ENCODE measurements at places on chromosomes 6 and 20. TPM values are rescaled to one million over a fixed set of nuclear protein-coding genes. Genes with fewer than 3 reads are reported as not detected.

GRCh38 chr20:40339661-40340449, 349.2 kb downstream of the MAFB start:
- no peak for DNase-seq

GRCh38 chr6:155517294-155517693, 61.7 kb upstream of the NOX3 start:
- DNase-seq = peak; percentile 32

- no peak for DNase-seq
Measured at GRCh38 chr6:16305788-16306187, 67.4 kb downstream of the GMPR start.

- no peak for DNase-seq
Measured at GRCh38 chr20:33418033-33418432, 16.7 kb upstream of the CDK5RAP1 start.

GRCh38 chr6:77180326-77180725, 283.0 kb downstream of the HTR1B start:
- no peak for DNase-seq

DNA sequence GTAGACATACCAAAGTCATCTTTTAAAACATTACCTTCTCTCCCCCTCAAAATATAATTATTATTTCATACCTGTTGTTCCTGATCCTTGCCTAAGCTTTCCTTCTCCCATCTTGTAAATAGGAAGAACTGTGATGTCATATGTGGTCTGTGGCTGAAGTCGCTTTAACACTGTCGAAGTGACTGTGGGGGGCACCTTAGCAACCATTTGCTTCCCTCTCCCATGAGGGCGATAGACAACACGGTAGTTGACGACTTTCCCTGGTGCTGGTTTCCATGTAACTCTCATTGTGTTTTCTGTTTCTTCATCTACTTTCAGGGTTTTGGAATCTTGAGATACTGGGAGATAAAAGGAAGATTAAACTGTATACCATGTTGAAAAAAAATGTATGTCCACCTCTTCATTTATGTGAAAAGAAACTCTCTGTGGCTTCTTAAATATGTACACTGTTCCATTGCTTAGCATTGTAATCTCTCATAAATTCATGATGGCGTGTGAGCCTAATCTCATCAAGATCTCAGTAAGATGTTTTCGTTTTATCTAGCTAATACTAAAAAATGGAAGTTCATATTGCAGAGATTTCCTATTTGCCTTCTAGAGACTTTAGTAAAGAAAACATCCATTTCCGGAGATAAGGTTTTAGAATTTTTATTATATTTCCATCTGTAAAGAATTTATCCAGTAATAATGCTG, 49.5 kb downstream of the COL12A1 start:
- no peak for DNase-seq

DNA sequence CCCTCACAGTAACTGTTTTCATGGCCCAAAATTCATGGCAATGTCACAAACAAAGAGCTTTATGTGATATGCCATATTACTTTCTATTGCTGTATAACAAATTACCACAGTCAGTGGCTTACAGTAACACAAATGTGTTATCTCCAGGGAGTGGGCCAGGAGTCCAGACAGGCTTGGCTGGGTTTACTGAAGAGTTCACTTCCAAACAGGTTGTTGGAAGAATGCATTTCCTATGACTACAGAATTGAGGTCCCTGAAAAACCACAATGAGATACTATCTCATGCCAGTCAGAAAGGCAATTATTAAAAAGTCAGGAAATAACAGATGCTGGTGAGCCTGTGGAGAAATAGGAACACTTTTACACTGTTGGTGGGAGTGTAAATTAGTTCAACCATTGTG, 431.9 kb downstream of the PKHD1 start:
- peak; percentile 91 for DNase-seq

DNA sequence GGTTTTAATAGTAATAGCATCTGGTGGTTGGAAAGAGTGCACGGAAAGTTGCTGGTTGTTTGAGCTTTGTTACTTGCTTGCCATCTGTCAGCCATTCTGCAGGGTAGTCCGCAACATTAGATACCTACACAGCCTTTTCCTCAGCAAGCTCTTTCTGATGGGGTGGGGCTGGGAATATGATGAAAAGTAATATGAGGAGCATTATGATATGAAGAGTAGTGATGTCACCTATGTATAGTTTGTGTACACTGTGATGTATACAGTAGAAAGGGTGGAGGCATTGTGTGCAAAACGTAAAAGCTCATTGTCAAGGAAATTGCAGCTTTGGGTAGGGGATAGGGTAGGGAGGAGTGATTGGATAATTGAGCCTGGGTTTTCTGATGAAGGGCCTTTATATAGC, 16.1 kb downstream of the SCAF8 start:
- no peak for DNase-seq

- DNase-seq = no peak
Measured at GRCh38 chr20:5327356-5327755, 10.6 kb upstream of the PROKR2 start.

- DNase-seq = no peak
Measured at GRCh38 chr6:136474241-136474640, 76.0 kb downstream of the MAP7 start.

DNA sequence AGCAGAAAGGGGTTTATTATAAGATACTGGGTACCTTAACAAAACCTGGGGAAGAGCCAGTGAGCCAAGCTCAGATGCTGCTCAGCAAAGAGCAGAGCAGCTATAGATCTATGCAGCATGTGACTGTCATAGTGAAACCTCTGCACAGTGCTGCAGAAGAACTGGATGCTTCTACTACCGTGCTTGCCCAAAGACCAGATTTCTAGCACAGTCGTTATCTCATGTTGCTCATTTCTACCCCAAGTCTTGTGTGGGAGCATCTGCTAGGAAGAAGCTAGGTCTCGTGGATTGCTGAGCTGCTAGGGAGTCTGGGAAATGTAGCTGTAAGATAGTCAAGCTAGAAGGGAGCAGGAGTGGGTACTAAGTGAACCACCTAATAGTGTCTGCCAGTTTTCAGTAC, 31.7 kb upstream of the GNRH2 start:
- DNase-seq = no peak

GRCh38 chr6:138339024-138339423, 38.7 kb upstream of the SMIM28 start:
- no peak for DNase-seq

GRCh38 chr6:160005861-160006540, 37.1 kb downstream of the IGF2R start:
- DNase-seq = no peak

GRCh38 chr6:10513544-10513943, 7.6 kb upstream of the GCNT2 start:
- no peak for DNase-seq

GRCh38 chr6:167124753-167125152, 1.9 kb downstream of the CCR6 start:
- no peak for DNase-seq

GRCh38 chr6:112086744-112087135, 542 bp downstream of the TUBE1 start:
- peak; percentile 61 for DNase-seq

GRCh38 chr6:155187994-155188706, 75.7 kb upstream of the CLDN20 start:
- DNase-seq = peak; percentile 81

DNA sequence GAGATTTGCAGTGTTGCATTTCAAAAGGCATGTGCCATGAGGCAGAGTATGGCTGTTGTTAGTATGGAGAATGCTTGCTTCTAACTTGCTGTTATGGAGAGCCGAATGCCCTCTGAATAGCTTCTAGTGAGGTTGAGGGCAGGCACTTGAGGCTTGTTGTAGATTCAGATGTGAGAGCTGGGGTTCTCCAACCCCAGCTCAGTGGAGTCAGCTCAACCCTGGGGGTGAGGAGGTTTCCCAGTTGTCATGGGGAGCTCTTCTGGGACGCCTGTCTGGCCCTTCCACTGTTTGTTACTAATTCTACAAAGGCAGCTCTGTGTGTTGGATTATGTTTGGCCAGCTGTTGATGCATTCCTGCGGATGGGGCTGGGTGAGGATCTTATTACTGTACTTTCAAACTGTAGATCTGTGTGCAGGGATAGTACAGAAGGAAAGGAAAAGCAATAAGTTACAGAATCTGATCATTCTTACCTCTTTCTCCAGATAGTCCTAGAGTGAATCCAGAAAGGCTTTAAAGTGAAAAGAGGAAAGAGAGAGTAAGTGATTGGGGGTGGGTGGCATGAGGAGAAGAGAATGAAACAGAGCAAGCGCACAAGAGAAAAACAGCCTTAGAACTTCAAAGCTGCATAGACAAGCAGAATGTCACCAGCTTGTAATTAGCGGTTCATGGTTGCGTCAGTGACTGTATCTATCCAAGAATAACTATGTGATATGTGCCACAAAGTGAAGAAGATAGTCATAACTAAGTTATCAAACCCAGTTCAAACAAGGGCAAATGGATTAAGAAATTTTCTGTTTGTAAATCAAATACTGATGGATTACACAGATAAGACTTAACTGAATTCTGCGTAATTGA, 148.7 kb downstream of the PRL start:
- DNase-seq = peak; percentile 54

- DNase-seq = no peak
Measured at GRCh38 chr6:26141378-26141904, 54.2 kb downstream of the HFE start.

DNA sequence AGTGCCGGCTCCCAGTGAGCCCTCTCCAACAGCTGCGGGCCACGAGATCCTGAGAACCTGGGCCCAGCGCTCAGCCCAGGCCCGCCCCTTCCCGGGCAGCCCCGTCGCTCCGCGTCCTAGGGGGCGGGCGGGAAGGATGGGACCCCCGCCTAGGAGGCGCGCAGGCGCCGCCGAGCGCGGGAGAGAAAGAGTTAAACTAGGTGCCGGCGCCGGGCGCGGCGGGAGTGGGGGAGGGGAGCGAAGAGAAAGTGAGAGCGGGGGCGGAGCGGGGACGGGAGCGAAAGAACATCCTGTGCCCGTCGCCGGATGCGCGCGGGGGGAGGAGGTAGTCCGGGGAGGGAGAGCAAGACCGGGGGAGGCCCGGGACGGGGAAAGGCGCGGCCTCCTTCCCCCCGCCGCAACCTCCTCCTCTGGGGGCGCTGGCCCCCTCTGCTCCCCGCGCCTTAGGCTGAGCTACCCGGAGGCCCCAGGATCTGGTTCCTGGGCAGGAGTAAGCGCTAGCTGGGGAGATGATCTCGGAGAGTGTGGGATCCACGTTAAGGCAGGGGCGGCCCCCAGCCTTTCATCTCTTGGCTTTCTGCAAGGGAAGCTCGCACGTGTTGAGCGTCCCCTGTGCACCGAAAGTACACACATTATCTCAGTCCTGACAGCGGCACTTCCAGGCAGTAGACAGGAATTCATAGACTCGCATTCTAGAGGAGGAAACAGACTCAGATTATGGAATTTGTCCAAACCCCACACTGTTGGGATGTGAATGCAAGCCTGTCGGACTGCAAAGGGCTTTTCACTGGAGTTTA, 4.9 kb upstream of the ARMC12 start:
- DNase-seq = peak; percentile 82

- DNase-seq = peak; percentile 88
Measured at GRCh38 chr20:8043687-8044282, 24.2 kb upstream of the TMX4 start.

The BCAS1 gene
- 0.35 TPM for total RNA-seq

The MAFB gene
- 0.04 TPM for total RNA-seq

The FGD2 gene
- total RNA-seq = 0.35 TPM

The FAM83C gene
- not detected for total RNA-seq

The TRIM10 gene
- total RNA-seq = not detected

Measured in PC-3 (cell line).